Fibroblast of skin of back (primary cell): ENCODE measurements at places on chromosomes 2 and 18.
A peak's percentile ranks its signal among the peaks of the same experiment; 100 is the strongest.

- DNase-seq, result no peak
Measured at GRCh38 chr18:63346480-63347183, 20.4 kb downstream of the KDSR start.

DNA sequence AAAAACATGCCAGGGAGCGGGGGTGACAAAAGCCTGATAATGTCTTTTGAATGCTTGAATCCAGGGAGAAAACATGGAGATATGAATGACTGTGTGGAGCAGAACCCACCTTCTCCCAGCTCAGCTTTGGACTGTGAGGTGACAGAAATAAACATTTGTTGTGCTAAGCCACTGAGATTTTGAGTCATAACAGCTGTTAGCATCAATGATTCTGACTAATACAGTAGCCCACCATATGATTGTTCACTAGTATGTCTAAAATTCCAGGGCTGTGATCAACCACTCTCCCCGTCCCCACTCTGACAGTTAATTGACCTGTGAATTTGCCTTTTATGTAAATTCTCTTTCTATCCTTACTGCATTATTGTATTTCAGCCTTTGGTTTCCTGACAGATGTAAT, 69.1 kb downstream of the PDK1 start:
- DNase-seq, result no peak

GRCh38 chr18:55856229-55856628, 268.2 kb upstream of the TCF4 start:
- peak; percentile 94 for DNase-seq

- no peak for DNase-seq
Measured at GRCh38 chr18:63141778-63142176, 177.8 kb downstream of the BCL2 start.

GRCh38 chr18:44732599-44732998, 51.9 kb downstream of the SETBP1 start:
- no peak for DNase-seq

- DNase-seq, result no peak
Measured at GRCh38 chr2:2742726-2743125, 411.7 kb upstream of the MYT1L start.

DNA sequence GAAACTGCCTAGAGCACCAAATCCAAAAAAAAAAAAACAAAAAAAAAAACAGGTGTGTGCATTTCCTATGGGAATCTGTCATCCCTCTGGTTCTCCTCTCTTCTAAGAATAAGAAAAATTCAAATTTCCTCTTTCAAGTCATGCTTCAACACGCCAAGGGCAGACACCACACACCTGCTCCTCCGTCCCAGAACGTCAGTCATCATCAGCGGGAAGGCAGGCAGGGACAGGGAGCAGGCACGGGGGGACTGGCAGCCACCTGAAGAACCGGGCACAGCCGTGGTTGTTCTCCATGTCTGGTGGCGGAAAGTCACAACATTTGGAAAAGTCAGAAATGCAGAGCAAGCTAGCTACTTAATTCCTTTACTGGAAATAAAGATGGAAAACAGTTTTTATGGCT, 214.8 kb downstream of the IKZF2 start:
- no peak for DNase-seq

DNA sequence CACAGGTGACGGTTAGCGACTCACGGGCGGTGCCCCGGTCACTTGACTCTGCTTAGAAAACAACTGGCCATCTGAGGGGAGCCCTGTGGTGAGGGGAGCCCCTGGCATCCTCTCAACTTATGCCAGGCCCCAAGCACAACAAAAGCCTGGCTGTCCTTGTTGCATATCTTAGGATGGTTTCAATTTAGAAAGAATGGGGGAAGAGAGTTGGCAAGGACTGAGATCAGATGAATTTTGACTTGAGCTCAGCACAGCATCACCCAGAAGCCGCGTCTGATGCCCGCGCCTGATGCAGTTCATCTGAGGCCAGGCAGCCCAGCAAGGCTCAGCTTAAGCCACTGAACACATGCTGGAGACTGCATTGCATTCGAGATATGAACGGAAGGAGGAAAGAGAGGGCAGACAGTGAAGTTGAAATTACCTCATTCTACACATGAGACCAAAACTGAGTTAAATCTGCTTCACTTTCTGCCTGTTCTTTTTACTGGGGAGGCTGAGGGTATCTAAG, 36.8 kb downstream of the MYT1L start:
- no peak for DNase-seq

GRCh38 chr2:106108351-106108750, 85.8 kb downstream of the UXS1 start:
- DNase-seq, result peak; percentile 24

DNA sequence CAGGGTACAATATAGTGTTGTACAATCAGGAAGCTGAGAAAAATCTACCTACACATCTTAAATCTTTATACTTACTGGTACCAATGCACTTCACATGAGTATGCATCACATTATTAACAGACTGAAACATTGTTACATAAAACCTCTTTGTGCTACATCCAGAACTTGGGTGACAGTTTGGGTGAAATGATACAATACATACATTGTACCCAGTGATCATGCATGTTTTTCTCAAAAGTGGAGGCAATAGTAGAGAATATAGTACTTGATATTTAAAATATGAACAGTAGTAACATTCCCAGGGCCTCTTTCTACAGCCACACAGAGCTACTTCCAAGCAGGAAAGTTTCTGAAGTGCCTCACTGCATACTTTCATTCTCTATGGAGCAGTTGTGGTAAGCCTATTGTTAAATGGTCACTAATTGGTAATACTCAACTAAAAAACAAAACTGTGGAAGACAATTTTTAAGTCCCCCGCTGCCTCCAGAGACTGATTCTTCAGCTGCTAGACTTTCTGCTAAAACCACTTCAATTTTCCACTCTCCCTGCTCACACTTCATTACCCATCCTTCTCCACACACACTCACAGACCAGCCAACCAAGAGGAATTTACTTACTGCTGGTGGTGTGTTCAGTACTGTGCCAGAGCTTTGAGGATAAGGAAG, 22.9 kb upstream of the GRB14 start:
- no peak for DNase-seq

DNA sequence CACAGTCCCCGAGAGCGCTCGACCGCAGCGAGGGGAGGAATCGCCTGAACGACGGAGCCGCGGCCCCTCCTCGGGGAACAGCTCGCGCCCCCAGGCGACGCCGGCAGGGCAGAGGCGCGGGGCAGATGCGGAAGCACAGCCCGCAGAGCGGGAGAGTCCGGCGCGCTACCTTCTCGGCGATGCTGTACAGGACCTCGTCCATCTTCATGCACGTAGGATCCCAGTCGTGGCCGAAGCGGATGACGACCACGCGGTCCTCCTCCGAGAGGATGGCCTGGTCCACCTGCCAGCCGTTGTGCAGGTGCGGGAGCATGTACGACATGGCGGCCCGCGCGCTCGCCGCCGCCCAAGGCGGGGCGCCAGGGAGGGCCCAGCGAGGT, 302 bp downstream of the TXNL4A start:
- DNase-seq, result peak; percentile 47

DNA sequence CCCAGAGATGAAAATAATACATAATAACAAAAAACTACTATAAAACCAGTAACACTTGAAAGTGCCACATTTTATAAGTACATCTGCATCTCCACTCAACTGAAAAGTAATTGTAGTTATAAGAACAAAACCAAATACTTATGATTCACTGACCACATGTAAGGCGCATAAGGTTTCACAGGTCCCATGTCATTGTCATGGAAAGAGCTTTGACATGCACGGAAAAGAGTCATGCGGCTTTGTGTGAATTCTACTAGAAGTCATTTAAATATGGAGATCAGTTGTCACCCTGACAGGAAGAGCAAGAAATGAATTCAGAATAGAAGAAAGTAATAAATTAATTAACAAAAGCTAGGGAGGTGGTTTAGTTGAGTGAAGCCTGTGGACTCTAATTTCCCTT, 459.1 kb downstream of the CDH2 start:
- DNase-seq, result no peak

DNA sequence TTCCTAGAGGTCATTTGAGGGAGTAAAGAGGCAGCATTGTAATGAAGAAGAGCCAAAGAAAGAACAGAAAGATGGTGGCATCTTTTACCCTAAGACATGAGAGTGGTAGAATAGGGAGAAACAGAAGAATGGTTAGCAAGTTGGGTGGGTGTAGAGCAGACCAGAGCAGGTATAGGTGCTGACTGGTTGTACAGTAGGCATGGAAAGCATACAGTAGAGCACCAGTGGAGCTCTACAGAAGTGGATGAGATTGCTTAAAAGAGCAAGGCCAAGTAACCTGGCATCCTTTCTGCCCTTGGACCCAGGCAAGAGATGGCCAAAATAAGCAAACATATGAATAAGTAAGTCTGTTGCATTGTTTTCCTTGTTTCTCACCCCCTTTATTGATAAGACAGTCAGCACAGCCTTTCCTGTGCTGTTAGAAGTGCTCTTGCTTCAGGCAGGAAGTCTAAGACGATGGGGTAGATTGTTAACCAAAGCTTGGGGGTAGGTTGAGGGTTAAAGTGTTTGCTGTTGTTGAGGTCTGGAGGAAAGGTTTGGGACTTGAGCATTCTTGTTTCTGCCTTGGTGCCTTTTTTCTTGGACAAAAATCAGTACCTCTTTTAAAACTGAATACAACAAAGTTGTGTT, 76.9 kb downstream of the DIS3L2 start:
- DNase-seq, result no peak

DNA sequence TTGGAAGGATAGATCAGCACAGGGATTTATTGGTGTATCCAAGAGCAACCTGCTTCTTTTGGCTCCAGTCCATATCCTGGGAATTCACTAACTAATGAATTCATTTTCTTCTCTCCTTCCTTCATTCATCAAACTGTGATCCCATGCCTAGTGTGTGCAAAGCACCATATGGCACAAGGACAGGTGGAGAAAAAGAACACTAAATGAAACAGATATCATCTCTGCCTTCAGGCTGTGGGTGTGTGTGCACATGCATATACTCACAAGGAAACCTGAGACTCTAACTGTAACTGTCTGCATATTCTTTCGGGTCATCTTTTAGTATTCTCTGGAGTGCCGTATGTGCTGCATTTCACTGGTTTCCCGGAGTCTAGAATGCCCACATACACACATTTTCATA, 20.2 kb downstream of the TNP1 start:
- DNase-seq, result no peak

DNA sequence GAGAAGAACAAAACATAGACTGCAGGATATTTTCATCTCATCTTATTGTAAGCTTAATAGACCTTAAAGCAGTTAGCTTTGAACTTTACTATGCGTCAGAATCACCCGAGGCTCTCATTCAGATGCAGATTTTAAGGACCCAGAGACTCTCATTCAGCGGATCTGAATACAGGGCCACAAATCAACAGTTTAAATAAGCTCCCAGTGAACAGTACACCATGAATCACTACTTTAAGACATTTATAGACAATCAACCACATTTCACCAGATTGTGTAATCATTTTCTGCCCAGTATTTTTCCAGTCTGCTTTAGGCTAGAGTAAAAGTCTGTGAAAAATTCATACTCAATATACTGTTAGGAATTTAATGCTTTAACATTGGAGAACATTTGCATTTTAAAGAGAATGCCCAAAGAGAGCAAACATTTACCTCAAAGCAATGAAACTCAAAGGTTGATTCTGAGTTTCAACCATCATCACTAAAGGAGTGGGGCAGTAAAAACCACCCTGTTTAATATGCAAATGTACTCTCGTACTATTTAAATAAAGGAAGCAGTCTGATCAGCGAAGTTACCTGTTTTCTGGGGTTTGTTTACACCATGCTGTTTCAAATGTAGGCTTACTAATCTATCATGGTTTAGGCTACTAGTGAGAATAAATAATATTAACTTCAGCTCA, 11.0 kb upstream of the ALPK2 start:
- peak; percentile 60 for DNase-seq

GRCh38 chr18:48486754-48487153, 52.1 kb upstream of the CTIF start:
- peak; percentile 56 for DNase-seq

DNA sequence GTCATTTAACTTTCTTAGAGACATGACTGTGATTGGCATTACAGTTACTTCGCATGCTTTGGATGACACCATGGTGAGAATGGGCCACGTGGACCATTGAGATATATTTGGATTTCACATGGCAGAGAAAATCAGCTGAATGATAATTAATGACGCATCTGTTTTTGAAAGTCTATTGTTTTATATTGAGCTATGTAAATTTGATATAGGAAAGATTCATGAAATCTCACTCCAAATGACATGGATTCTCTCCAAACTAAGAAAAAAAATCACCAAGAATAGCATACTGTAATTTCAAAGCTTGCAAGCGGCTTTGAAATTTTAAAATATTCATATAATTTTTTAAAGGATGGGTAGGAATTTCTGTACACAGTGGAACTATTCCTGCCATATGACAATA, 163.7 kb downstream of the SH3BP4 start:
- DNase-seq, result no peak

DNA sequence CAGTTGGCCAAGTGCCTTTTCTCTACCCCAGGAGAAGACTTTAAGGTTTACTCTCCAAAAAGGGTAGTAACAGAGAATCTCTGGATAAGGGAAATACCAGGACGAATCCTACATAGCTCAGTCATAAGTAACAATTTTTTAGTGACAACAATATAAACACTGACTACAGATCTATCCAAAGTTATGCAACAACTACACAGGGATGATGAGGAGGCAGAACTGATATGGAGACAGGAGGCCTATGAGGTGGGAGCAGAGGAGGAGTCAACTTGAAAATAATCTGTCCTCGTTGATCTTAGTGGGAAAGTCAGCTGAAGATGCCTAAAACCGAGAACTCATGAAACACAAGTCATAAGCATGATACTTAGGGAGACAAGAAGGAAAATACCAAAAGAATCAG, 40.2 kb downstream of the SLC35F5 start:
- peak; percentile 37 for DNase-seq

GRCh38 chr18:3689091-3689490, 239.1 kb downstream of the TGIF1 start:
- DNase-seq, result no peak

GRCh38 chr18:46485675-46486194, 171.3 kb downstream of the LOXHD1 start:
- no peak for DNase-seq

GRCh38 chr2:130871843-130872740, 35.4 kb downstream of the ARHGEF4 start:
- DNase-seq, result no peak

DNA sequence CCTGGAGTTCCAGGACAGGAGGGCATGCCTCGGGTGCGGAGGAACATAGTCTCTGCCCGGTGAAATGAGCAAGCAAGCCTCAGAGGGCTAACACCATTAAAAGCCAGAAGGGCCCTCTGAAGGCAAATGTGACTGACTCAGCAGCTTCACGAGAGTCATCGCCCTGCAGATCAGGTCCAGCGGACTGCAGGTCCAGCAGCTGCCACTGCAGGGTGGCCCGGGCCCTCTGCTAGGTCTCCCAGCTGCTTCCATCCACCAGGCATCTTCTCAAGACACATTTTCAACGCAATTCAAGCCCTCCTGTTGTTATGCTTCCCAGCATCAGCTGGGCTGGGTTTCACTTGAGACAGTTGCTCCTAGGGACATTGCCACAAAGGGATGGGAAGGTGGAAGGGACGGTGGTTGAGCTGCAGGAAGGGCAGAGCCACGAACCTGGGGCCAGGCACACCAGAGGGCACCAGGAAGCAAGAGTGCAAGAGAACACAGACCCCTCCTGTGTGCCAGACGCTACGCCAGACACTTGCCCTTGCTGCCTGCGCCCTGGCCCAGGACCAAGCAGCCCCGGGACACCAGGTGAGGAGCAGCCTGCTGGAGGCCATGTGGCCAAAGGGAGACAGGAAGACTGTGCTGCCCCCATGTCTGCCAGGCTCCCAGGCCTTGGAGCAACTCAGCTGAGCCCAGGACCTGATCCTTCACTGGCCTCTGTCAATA, 173.0 kb downstream of the HDAC4 start:
- peak; percentile 23 for DNase-seq

- peak; percentile 67 for DNase-seq
Measured at GRCh38 chr2:191571163-191571769, 106.7 kb upstream of the NABP1 start.

- DNase-seq, result no peak
Measured at GRCh38 chr18:79323471-79323870, 72.3 kb upstream of the NFATC1 start.
